Kidney glomerular epithelial cell (primary cell): ENCODE measurements at places on chromosomes 7 and 10.

- no peak for DNase-seq
Observed at GRCh38 chr10:77800738-77801266, 125.8 kb downstream of the DLG5 start.

GRCh38 chr10:5810225-5810624 lies 3.0 kb downstream of the GDI2 start:
- no peak for DNase-seq

DNA sequence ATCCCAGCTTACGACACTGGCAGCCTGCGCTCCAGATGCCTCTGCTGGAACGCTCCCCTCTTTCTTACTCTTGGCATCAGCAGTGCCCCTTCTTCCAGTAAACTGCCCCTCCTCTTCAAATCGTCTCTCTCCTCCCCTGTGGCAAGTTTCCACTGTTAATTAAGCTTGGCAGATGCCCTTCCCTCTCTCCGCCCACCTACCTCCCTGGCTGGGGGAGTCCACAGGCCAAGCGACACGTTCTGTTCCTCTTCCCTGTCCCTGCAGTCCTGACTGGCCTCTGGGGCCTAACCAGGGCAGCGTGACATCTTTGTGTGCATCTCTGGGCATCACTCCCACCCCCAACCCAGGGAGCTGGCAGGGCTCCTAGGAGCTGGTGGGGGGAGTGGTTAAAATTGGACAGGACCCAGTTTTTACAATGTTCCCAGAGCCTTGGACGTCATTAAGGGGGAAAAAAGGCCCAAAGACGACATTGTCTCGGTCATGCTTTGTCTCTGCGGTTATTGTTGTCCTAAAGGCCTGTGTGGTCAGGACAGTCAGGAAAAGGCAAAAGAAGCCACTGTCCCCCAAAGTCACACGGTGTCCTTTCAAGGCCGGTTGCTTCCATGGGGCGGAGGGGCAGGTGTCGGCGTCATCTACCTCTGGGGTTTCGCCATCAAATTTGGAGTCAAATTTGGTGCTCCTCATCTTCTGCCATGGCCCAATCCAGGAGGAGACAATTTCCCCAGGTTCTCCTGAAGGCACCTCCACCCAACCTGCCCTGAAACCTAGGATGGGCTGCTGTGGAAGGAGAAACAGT lies 54.2 kb downstream of the DLG5 start:
- no peak for DNase-seq

GRCh38 chr10:121524157-121524817 lies 74.0 kb downstream of the FGFR2 start:
- no peak for DNase-seq

DNA sequence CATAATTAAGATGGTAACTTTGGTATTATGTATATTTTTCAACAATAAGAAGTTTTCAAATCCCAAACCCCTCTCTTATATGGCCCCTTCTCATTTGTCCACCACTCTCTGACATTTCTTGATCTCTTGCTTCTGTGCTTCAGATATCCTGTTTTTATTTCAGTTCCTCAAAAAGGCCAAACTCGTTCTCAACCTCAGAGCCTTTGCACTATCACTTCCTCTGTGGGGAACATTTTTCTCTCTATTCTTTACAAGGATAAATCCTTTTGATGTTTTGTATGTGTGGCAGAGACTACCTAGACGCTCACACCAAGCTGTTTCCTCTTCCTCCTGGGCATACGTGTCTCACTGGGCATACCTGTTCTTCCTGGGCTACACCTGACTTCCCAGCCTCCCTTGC lies 54.2 kb upstream of the FRMD4A start:
- DNase-seq: no peak

- DNase-seq: no peak
Observed at GRCh38 chr10:131757285-131758058, 143.3 kb upstream of the PPP2R2D start.

DNA sequence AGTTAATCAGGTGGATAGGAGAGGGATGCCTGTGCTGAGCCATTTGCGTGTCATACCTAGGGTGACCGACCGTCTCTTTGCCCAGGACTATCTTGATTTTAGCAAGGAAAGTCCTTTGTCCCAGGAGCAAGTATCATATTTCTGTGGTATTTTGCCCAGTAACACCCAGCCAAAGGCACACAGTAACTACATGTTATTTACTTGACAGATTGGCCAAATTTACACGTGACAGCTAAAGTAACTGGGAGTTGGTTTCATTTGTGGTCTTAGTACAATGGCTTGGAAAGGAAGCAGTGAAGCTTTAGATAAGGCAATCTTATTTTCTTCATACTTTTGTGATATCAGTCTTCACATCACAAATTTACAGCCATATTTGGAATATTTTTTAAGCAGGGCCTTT lies 142.1 kb downstream of the JCAD start:
- DNase-seq: no peak
